Astrocyte (in vitro differentiated cells and primary cell): ENCODE measurements at places on chromosomes 3 and 15. TPM values are rescaled to one million over a fixed set of nuclear protein-coding genes. Genes with fewer than 3 reads are reported as not detected.

The FBXW12 gene
- not detected in 2 replicates for total RNA-seq

The MUSTN1 gene
- total RNA-seq: not detected in 2 replicates

The THPO gene
- total RNA-seq: 0.25 and 0.46 TPM in 2 replicates

The RTF1 gene
- total RNA-seq: 37.8 and 42.0 TPM in 2 replicates

The GMPS gene
- 58.1 and 59.7 TPM in 2 replicates for total RNA-seq

The NR1I2 gene
- total RNA-seq: not detected in 2 replicates

The ARPIN gene
- 4.8 and 5.9 TPM in 2 replicates for total RNA-seq

The WDR72 gene
- total RNA-seq: 0.14 and 0.31 TPM in 2 replicates

The BFSP2 gene
- total RNA-seq: not detected in 2 replicates

The CHMP2B gene
- total RNA-seq: 36.5 and 38.9 TPM in 2 replicates

- DNase-seq: no peak
Observed at GRCh38 chr3:166955201-166955939, 424.7 kb downstream of the ZBBX start.

DNA sequence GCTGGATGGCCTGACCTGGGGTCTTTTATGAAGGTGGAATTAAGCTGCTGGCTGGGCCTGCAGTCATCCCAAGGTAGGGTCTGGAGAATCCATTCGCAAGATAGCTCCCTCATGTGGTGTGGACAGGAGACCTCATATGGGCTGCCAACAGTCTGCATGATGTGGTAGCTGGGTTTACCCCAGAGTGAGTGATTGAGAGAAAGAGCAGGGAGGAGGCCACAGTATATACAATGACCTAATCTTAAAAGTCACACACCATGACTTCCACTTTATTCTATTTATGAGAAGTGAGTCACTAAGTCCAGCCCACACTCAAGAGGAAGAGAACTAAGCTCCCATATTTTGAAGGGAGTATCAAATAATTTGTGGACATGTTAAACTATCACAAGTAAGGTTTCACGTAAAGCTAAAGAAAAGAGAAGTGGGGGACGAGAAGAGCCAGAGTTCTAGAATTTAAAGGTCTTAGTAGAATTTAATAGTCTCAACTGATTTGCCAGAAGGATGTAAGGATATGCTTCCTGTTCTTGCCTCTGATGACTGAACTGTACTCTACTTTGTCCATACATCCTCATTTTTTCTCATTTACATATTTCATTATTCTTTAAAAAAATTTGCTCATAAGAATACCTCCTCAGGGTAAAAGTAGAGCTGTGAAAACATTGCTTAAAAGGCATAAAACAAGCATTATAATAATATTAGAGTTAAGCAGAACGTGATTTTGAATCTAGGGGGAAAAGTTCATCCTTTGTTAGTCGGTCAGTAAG is 184.4 kb downstream of the PEX5L start:
- peak; percentile 74 for DNase-seq

DNA sequence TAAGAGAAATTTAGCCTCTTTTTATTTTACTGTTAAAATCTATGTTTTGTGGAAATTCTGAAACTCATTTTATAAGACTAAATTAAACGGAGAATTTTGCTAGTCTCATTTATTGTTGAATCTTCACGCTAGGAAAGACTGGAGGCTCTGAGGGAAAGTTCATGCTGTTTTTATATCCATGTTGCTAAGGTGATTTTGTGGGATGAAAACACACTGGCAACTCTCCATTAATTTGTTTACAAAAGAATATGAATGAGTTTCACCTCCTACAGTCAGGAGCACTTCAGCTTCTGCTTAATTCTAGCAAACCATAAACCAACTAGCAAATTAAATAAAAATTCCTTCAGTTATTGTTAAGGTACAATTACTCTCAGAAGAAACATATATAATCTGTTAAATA is 195.4 kb downstream of the RAP2B start:
- DNase-seq: no peak

GRCh38 chr3:185959609-185960521 is 22.1 kb upstream of the TRA2B start:
- DNase-seq: peak; percentile 87

GRCh38 chr3:191269289-191270085 is 59.7 kb upstream of the CCDC50 start:
- peak; percentile 67 for DNase-seq

GRCh38 chr15:60916032-60916678 is 312.9 kb downstream of the RORA start:
- DNase-seq: no peak

DNA sequence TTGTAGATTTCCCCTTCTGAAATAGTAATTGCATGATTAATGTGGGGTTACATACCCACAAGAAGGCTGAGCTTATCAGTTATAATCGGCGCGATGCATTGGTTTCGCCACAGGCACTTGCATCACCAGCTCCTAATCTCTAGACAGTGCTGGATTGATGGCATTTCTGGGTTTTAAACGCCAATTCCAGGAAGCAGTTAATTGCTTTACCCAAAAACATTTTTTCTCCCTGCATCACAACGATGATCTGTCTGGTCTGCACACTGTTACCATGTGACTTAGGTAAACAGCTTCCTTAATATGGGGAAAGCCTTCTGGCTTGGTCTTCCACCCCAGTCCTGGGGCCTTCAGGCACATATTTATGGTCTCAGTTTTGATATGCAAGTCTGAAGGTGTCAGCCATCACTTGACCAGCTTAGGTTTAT is 70.0 kb upstream of the HEG1 start:
- peak; percentile 100 for DNase-seq

DNA sequence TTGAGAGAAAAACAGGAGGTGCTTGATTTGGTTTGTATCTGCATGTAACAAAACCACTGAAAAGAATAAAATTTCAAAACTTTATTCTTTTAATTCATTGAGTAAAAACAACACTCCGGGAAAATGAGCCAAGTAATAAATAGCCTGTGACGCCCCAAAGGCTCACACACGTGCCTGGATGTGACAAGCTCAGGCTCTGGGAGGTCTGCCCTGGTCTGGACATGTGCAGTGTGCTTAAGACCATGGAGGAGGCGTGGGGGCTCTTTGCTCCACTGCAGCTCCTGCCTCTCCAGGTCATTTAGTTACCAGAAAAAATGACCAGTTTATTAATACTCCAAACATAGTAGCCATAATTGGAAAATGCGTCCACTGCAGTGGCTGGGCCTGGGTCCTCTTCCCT is 8.6 kb upstream of the NME9 start:
- DNase-seq: no peak

DNA sequence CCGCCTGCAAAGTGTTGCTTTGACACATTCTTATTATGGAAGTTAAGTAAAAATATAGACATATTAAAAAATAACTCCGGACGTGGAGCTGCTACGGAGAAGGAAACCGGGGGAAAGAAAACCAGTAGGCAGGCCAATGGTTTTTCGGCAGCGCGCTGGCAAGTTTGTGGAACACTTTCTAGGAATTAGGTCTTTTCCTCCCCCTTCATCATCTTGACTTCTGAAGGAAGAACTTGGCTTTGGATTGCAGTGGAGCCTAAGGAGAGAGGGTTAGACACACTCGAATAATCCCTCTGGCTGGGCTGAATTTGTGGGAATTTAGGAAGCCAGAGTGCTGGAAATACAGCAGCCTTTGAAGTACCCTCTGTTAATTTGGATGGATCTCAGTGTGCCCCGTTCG is 317 bp downstream of the ROBO2 start:
- no peak for DNase-seq

DNA sequence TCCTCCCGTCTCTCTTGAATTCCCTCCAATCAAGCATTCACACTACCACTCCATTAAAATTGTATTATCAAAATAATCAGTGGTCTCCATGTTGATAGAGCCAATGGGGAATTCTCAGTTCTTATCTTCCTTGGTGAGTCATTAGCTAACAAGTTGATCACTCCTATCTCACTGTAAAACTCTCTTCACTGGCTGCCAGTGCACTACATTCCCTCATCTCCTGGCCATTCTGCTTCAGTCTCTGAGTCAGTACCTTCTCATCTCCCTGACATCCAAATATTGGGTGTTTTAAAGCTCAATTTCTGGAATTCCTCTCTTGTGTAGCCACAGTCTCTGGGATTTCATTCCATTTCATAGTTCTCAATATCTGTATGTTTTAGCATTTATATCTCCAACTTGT is 175.2 kb downstream of the ALDH1A2 start:
- peak; percentile 63 for DNase-seq

GRCh38 chr15:74895830-74896229 is 6.0 kb downstream of the MPI start:
- DNase-seq: no peak

- no peak for DNase-seq
Observed at GRCh38 chr3:74648107-74648506, 33.6 kb upstream of the CNTN3 start.

DNA sequence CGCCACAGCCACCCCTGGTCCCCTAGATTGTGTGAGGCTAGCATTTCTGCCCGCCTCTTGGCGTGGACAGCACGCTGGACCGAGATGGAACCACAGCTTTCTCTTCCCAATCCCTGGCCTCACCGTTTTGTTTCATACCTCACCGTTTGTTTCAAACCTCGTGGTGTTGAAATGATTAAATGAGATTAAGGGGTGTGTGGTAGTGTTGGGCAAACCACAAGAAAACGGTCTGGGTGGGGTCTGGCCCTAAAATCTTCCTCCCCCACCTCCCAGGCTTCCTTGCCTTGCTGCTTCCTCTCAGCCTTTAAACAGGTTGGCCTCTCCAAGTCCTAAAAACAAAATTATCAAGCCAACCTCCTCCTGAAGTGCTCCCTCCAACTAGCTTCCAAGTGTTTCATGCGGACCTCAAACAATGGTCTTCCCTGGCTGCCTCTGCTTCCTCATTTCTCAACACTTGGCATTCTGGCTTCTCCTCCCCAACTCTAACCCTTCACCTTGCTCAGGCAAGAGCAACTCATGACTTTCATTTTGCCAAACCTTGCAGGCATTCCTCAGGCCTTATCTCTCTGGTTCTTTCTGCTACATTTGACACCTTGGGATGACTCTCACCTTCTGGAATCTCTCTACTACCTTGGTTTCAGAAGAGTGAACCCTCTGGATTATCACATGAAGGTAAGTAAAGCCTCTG is 1.4 kb upstream of the ATP13A3 start:
- peak; percentile 61 for DNase-seq

GRCh38 chr3:178203650-178204049 is 332.6 kb upstream of the KCNMB2 start:
- no peak for DNase-seq

GRCh38 chr15:36050899-36051298 is 504.9 kb upstream of the DPH6 start:
- no peak for DNase-seq

DNA sequence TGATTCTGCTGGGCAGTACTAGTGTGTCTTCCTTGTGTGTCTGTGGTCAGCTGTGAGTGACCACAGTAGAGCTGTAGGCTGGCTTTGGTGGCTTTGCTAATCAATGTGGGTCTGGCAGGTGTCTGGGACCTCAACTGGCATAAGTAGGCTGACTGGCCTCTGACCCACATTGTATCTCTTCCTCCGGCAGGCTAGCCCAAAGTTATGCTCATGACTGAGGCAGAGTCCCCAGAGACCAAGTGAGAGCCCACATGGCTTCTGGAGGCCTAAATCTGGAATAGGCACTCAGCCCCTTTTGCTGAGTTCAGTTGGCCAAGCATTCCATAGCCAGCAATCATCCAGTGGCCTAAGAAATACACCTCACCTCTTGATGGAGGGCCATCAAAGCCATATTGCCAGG is 289.1 kb upstream of the SUCLG2 start:
- DNase-seq: no peak

DNA sequence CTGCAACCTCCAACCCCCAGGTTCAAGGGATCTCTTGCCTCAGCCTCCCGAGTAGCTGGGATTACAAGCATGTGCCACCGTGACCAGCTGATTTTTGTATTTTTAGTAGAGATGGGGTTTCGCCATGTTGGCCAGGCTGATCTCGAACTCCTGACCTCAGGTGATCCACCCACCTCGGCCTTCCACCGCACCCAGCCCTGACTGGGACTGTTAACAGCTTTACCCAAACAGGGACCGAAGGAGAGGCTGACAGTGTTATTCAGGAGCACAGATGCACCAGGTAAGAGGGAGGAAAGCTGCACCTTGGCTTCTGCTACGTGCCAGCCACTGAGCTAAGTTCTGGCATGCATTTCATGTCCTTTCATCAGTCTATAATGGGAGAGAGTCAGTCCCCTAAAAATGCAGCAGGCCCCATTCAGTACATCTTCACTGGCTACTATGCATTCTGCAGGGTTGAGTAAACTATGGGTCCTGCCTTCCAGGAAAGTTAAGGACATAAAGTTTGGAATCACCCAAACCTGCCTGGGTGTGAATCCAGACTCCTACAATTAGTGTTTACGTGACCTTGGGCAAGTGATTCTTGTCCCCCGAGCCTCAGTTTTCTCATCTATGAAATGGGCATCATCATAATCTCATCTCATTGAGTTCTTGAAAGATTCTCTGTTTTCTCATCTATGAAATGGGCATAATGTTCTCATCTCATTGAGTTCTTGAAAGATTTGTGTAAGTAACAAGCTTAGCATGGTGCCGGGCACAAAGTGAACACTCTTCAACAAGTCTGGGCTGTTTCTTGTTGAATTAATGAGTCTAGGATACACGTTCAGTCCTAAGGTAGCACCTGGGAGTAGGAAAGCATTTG is 82.2 kb downstream of the CPN2 start:
- no peak for DNase-seq

DNA sequence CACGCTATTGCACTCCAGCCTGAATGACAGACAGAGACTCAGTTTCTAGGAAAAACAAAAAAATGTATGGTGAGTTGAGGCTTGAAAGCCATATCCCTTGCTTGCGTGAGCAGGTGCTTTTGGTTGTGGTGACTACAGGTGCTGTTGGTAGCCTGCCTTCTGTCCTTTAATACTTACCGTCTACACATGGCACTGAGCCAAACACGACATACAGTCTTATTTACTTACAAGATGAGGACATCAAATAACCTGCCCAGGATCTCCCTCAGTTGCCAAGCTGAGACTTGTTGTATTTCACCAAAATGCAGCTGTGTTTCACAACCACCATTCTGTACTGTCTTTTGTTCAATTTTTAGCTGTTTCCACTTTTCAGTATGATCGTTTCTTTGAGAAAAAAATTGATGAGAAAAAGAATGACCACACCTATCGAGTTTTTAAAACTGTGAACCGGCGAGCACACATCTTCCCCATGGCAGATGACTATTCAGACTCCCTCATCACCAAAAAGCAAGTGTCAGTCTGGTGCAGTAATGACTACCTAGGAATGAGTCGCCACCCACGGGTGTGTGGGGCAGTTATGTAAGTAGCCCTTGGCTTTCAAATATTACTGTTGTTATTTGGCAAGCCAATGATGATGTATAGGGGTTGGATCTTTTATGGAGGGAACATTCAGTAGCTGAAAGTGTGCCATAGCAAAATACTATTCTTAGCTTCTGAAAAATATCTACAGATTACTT is 6.5 kb downstream of the ALAS1 start:
- no peak for DNase-seq
